ENCODE measurements at places on chromosomes 5 and 9. TPM values are rescaled to one million over a fixed set of nuclear protein-coding genes. Genes with fewer than 3 reads are reported as not detected.

DNA sequence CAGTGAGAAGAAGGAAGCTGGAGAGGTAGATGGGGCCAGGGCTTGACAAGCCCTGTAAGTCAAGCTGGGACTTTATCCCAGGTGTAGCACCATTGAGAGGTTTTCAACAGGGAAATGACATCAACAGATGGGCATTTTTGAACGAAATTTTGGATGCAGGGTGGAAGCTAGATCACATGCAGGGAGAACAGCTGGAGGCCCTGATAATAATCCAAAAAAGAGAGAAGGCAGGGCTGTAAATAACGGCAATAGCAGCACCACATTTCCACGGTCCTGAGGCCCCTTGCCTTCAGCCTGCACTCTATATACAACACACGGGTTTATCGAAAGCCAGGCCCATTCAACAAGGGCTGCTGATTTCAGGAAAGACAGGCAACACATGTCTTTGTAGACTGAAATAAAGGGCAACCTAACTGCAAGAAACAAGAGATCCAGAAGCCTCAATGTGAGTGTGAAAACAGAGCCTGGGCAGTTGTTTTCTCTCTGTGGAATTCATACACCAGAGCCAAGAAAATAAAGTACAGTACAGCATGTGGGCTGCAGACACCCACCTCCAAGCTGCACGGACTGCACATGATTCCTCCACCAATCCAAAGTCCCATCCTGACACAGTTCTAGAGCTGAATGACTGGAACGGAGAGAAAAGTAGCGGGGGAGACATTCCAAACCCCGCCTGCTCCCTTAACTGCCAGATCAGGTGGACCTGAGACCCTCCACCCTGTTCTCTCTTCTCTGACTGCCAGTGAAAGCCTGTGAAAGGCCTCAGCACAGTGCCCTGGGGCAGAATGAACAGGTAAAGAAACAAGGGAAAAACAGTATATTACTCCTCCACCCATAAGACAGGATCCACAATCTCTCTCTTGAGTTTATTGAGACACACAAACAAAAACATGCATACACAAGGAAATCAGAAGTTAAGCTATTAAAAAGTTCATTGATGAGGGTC is 36.3 kb downstream of the KLHL3 start:
- no peak for DNase-seq

DNA sequence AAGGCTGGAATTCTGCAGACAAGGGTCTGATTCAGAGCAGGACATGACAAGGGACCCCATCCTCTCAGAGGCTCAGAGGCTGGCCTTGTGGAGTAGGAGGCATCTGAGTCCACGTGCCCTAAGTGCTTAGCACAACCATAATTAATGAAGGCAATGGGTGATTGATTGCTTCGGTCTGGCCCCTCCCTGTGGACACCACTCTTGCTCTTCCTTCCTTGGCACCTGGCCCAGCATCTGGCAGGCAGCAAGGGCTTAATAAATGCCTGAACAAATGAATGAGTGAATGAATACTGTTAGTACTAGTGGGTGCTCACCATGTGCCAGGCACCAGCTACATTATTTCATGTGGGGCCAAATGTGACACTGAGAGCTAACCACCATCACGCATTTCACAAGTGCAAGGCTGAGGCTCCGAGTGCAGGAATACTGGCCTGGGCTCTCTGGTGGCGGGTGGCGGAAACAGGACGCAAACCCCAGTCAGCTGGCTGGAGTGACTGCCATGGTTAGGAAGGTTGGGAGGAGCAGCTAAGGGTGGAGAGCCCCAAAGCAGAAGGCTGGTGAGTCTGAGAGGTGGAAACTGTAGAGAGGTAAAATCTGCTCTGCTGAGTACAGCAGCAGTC is 53.6 kb downstream of the ASS1 start:
- no peak for DNase-seq

Gene RMRP
- 3,200 TPM for total RNA-seq

Gene WNT8A
- total RNA-seq: not detected

Gene DND1
- total RNA-seq: 2.5 TPM
